ENCODE measurements at places on chromosomes 5 and 9.

- no peak for DNase-seq
Measured at GRCh38 chr9:17810728-17811571, 232.1 kb downstream of the SH3GL2 start.

DNA sequence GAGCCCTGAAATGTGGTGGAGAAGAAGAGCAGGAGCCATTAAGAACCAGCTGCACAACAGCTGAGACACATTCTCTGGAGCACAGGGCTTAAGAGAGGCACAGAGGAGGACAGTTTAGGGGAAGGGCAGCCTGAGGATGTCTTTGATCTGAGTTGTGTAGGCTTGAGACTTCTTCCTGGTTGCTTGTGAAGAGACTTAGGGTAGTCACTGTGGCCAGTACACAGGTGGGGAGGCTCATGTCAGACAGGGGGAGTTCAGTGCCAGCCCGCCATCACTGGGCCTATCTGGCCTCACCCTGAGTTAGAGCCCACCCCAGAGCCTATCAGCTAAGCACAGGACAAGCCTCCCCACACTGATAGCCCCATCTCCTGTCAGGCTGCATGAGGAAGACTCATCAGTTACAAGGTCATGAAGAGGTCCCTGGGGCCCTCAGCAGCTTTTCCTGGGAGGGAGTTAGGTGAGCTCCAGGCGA lies 19.8 kb downstream of the SLC22A4 start:
- no peak for DNase-seq

- peak; percentile 9 for DNase-seq
Measured at GRCh38 chr5:83077662-83078261, 415 bp downstream of the XRCC4 start.

- DNase-seq: no peak
Measured at GRCh38 chr5:133297293-133297692, 245.5 kb downstream of the HSPA4 start.

DNA sequence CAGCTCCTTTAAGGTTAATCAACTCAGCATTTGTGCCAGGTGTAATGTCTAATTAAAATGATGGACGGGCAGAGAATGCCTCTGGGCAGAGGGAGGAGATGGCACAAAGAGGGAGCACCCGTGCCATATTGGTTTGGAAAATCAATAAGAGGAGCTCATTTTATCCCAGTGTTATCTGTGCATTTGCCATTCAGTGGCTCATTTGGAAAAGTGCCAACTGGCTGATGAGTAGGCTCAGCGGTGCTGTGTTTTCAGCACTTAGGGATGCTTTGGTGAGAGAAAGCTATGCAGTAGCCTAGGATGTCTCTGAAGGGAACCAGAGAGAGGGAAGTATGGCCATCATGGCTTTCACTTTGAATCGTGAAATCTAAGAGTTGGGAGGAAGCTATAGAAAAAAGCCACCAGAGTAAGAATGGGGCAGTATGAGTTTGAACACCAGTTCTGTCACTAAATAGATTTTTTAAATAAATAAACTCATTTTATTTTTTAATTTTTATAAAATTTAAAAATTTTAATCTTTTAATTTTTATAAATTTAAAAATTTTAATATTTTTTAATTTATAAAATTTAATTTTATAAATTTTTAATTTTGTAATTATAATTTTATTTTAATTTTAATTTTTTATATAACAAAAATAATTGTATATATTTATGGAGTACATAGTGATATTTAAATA lies 472.8 kb downstream of the BRINP1 start:
- no peak for DNase-seq

DNA sequence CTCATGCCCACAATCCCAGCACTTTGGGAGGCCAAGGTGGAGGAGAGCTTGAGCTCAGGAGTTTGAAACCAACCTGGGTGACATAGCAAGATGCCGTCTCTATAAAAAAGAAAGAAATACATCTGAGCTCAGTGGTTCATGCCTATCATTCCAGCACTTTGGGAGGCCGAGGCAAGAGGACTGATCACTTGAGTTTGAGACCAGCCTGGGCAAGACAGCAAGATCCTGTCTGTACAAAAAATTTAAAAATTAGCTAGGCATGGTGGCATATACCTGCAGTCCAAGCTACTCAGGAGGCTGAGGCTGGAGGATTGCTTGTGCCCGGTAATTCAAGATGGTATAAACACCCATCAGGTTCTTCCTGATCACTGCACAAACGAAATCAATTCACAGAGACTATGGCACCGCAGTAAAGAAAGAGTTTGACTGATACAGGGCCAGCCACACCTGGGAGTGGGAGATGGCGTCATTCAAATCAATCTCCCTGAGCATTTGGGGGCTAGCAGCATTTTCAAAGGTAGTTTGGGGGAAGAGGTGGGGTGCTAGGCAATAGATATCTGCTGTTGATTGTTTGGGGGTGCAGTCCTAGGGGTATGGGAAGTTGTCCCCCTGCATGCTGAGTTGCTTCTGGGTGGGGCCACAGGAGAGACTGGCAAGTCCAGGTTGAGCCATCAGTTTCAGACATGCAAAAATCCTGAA lies 169.2 kb downstream of the TTC39B start:
- no peak for DNase-seq

DNA sequence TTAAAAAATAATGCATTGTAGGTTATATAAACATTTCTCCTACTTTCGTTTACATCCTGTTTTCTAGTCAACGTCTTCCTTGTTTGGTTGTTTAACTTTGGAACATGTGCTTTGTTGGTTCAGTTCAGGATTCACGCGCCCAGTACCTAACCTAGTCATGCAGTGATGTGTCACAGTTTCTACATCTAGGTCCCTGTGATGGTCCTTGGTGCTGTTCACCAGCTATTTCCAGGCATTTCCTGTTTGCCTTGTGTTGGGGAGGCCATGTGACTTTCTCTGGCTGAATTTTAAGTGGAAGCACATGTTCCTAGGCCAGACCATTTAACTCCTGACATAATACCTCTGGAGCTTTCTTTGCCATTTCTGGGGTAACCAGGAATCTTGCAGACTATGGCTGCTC lies 292.3 kb downstream of the SMARCA2 start:
- no peak for DNase-seq

DNA sequence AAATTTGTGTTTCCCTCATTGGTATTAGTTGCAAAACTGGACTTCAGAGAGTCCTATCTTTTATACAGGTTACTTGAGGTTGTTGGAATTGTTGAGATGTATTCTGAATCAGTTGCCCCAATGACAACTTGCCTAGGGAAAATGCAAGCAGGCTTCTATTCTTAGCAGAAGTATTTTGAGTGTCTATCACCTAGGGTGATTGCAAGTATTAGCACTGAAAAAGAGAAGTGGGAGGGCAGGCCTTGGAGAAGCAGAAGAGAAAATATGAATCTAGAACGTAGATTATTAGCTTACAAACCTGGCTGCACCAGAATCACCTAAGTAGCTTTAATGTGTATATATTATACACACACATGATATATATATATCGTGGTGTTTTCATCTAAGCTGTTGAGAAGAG lies 43.2 kb downstream of the ADAMTS12 start:
- no peak for DNase-seq

DNA sequence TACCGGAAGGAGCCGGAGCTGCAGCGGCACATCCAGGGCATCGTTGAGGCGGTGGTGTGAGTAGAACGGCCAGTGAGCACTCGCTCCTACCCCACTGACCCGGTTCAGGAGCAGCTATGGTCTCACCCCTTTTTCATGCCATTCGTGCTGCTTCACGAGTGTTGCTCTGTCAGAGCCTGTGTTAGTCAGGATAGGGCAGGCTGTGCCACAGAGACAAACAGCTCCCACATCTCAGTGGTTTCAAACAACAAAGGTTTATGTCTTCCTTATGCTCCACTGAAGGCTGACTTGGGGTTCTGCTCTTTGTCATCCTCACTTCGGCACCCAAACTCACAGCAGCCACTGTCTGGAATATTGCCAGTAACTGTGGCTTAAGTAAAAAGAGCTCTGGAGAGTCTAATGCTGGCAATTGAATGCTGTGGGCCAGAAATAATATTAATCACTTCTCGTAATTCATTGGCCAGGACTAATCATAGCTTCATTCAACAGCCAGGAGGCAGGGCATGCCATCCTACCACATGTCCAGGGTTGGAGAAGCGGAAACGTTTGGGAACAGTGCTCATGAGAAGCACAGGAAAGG lies 28.4 kb downstream of the ARHGEF37 start:
- no peak for DNase-seq

- DNase-seq: peak; percentile 84
Measured at GRCh38 chr9:469672-470551, 255.2 kb downstream of the DOCK8 start.

DNA sequence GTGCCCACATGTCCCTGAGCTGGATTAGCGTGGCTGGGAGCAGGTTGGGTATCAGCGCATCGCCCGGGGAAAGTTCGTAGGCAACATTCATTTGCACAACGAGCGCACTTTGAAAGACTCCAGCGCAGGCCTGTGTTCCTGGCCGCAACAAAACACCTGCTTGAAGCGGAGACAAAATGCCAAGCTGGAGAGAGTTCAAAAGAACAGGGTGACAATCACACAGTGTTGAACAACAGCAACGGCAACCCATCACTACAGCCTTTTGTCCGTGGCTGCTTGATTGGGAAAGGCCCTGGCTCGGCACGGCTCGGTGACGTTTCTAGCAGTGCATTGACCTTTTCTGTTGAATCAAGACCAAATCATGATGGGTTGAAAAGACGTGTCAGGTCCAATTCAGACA lies 336.3 kb downstream of the IRX1 start:
- DNase-seq: no peak

- no peak for DNase-seq
Measured at GRCh38 chr9:122370869-122371755, at the start of gene PTGS1. Gene PTGS1 (plus strand): TSS chr9:122371024. CDS start chr9:122371085, 61 bp downstream.

- no peak for DNase-seq
Measured at GRCh38 chr5:146995878-146996277, 117.3 kb upstream of the PPP2R2B start.

GRCh38 chr9:8822667-8823025 lies 1023.1 kb upstream of the DMAC1 start:
- DNase-seq: no peak

- no peak for DNase-seq
Measured at GRCh38 chr9:130847306-130848217, 12.5 kb downstream of the ABL1 start.

DNA sequence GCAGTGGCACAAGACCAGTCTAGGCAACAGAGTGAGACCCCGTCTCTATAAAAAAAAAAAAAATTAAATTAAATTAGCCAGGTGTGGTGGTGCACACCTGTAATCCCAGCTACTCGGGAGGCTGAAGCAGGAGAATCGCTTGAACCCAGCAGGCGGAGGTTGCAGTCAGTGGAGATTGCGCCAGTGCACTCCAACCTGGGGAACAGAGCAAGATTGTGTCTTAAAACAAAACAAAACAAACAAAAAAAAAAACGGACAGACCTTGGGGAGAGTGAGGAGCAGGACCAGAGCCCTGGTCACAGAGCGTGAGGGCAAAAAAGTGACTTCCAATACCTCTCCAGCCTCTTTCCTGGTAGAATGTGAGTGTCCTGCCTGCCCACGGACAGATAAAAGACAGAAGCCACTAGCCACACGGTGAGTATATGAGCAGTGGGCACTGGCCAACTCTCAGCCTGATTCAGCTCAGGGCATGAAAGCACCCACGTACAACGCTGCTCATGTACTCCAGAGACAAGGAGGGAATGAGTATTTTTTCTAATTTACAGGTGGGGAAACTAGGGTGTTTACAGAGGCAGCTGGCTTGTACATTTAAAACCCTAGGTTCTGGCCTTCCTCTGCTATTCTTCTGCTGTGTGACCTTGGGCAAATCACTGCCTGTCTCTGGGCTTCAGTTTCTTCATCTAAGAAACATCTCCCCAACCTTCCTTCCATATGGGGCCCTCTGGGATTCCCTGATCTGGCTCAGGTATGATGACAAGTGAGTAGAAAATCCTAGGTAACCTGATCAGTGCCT lies 1.8 kb downstream of the OLFML2A start:
- no peak for DNase-seq

DNA sequence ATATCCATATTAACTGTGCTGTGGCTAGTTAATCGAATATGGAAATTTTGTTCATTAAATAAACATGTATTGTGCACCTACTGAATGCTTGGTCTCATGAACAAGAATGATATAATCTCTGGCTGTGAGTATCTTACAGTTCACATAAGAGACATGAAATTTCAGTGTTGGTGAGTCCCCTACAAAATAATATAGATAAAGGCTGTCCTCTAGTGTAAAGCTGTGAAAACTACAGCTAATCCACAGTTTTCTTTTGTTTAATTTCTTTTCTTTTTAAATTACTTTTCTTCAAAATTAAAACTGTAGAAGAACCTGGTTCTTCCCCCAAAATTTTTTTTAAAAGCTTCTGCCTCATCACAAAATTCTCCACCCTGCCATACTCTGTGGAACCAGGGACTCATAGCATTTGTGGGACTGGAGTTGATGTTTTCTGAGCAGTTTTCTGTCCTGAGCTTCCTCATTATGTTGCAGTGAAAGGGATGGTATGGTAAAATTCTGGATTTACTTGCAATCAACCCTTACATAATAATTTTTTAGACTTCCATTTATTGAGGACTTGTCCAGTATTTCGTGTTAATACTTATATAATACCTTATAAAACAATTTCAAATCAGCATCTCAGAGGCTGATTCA lies 135.0 kb downstream of the STK32A start:
- no peak for DNase-seq

- no peak for DNase-seq
Measured at GRCh38 chr5:152534641-152535040, 129.6 kb upstream of the NMUR2 start.

DNA sequence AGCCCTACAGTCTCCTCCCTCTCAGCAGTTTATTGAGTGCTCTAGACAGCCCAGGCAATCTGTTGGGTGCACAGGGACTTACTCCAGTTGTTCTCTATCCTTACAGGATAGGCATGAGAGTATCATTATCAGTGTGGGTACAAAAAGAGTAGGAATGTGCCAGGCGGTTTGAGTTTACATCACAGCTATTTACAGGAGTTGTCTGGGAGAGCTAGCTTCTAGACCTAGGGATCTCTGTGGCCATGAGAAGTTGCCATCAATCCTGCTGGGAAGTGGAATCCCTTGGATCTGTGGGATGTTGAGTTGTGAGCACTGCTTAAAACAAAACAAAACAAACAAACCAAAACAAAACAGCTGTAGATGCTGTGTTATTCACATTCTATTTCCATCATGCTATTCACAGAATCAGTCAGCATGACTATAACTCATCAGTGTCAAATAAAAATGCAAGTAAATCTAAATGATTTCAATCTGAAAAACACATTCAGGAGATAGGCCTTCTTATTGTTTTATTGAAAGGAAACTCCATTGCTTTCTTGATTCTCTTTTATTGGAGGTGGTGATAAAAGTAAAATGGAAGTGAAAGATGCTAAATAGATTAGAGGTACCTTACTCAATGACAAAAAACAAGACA lies 552.4 kb upstream of the ZNF608 start:
- no peak for DNase-seq

- no peak for DNase-seq
Measured at GRCh38 chr5:91495699-91496098, 112.6 kb upstream of the ARRDC3 start.

DNA sequence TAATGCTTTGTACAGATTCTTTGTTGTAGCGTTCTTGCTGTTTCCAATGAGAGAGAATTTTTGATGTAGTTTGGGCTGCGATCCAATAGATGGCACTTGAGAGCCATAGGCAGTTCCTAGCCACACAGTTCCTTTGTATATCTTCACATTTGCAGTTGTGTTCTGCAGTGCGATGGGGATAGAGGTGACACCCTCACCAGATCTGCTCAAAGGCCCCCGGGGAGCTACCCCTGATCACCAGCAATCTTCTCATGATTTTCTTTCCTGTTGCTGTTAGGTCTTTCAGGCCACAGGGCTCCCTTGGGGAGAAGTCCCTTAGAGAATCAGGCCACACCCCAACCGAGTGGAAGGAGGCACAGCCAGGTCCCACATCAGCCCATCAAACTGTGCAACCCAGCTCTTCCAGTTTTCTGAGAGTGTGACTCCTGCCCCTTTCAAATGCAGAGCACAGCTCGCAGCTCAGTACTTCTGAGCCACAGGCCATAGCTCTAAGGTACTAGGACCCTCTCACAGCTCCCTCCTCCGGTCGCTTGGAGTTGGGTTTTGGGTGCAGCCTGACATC lies 353.7 kb downstream of the SLCO4C1 start:
- no peak for DNase-seq
